ENCODE measurements at places on chromosomes 13 and 19.

GRCh38 chr19:33309826-33310225, 7.5 kb upstream of the CEBPA start:
- DNase-seq: no peak

DNA sequence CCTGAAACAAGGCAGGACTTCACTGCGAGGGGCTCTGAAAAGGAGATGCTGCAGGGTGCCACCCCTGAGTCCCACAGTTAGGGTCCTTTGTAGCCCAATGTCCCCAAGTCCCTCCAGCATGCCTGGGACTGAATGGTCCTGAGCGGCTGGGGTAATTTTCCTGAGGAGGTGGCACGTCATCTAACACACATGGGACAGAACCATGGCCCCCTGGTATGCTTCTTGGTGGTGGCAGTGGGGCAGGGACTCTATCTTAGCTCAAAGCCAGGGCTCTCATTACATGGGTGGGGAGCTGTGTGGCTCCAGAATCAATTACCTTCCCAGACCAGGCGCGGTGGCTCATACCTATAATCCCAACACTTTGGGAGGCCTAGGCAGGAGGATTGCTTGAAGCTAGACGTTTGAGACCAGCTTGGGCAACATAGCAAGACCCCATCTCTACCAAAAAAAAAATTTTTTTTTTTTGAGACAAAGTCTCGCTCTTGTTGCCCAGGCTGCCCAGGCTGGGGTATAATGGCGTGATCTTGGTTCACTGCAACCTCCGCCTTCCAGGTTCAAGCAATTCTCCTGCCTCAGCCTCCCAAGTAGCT, 7.9 kb upstream of the SLC7A9 start:
- no peak for DNase-seq

- DNase-seq: no peak
Observed at GRCh38 chr13:38394777-38395496, 45.3 kb downstream of the UFM1 start.

GRCh38 chr19:35034588-35035382, 4.5 kb downstream of the SCN1B start:
- DNase-seq: no peak

DNA sequence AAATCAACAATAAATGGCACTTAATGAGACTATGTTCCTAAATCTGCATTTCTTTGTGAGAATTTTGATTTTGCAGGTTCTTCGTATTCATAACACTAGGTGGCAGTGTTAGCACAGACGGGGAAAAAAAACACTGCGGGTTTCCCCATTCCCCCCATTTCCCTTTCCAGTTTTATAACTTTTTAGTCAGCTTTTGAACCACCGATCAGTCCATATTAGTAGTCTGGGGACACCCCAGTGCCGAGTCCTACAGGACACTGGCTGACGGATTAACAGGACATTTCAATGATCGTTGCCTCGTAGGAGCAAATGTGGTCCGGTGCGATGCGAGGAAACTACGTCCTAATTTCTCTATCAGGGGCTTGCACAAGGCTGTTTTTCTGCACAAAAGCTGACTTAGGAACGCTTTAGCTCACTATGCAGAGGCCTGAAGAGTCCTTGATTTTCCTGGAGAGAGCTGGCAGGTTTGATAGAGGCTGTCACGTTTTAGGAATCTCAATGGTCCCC, 234.3 kb downstream of the LMO7 start:
- peak; percentile 37 for DNase-seq

- DNase-seq: no peak
Observed at GRCh38 chr19:42246922-42247639, 4.7 kb upstream of the GSK3A start.

DNA sequence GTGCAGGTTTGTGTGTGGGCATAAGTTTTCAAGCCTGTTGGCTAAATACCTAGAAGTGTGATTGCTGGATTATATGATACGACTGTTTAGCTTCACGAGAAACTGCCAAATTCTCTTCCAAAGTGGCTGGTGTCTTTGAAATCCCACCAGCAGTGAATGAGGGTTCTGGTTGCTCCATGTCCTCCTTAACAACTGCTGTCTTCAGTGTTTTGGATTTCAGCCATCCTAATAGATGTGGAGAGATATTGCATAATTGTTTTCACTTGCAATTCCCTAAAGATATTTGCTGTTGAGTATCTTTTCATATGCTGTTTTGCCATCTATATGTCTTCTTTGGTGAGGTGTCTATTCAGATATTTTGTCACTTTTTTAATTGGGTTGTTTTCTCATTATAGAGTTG, 390.5 kb downstream of the ZNF536 start:
- DNase-seq: no peak

GRCh38 chr13:51020600-51020999, 90.5 kb downstream of the C13orf42 start:
- DNase-seq: no peak

GRCh38 chr19:19460761-19461265, 54.5 kb downstream of the TSSK6 start:
- peak; percentile 47 for DNase-seq

DNA sequence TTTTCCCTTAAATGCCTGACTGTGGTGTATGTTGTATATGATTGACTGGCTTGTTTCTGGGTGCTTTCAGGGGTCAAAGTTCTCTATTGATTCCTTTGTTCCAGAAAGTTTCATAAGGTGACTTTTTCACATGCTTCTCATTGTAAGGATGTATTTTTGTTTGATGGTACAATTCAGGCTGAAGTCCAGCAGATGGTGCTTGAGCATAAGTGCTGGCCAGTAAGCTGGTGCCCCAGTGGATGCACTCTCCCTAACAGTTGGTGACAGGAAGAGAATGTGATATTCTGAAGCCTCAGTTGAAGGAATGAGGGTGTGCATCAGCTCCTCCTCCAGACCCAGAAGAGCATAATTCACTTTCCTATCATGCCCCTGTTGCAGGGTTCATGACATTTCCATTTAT, 1941.6 kb upstream of the PRR20A start:
- no peak for DNase-seq

GRCh38 chr13:43110658-43111057, 87.3 kb downstream of the DNAJC15 start:
- no peak for DNase-seq

DNA sequence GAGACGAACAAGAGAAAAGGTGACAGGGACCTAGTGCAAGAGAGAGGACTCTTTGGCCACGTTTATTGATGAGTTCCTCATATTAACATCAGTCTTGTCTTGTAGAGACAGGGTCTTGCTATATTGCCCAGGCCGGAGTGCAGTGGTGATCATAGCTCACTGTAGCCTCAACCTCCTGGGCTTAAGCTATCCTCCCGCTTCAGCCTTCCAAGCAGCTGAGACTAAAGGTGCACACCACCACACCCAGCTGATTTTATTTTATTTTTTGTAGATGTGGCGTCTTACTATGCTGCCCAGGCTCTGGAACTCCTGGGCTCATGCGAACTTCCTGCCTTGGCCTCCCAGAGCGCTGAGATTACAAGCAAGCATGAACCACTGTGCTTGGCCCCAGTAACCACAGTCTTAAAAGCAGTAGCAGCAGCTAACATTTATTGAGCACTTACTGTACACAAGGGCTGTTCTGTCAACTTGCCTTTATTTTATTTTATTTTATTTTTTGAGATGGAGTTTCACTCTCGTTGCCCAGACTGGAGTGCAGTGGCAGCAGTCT, 1.1 kb upstream of the SH2D3A start:
- DNase-seq: no peak

DNA sequence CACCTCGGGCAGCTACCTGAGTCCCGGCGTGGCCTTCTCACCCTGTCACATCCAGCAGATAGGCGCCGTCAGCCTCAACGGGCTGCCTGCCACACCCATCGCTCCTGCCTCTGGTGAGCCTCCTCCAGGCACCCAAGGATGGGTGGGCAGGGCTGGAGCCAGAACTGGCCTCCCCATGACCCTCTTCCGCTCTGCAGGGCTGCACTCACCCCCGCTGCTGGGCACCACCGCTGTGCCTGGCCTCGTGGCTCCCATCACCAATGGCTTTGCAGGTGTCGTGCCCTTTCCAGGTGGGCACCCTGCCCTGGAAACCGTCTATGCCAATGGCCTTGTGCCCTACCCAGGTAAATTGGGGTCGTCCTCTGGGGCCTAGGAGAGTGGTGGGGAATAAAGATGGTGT, 57.7 kb downstream of the CELF5 start:
- no peak for DNase-seq

DNA sequence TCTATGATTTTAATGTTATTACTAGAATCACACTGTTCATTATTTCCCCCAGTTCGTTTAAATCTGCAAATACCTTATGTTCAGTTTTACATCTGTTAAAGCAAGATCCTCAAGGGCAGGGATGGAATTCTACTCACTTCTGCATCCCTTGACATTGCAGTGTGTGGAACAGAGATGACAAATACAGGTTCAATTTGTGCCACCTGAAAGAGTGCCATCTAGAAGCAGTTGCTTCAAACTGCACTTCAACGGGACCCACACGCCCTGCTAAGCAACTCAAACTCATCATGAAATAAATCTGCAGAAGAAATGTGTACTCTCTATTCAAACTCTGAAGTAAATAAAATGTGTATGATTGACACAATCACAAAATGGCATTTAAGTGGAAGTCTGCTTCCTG, 44.5 kb downstream of the RUBCNL start:
- DNase-seq: no peak

- no peak for DNase-seq
Observed at GRCh38 chr13:97660594-97661260, 226.8 kb downstream of the RAP2A start.

DNA sequence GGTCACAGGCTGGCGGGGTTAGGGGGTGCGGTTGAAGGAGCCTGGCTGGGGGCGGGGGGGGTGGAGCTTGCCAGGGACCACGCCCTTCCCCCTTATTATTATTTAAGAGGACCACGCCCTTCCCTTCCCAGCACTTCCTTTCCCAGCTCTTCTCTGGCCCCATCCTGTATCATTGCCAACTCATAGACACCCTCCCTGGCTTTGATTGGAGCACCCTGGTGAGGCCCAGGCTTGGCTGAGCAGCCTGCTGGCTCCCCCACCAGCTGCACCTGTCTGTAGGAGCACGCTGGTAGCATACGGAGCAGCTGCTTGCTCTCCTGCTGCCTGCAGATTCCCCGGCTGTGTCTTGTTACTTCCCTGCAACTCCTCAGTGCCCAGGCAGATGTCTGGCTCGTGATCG, 62.5 kb upstream of the PDX1 start:
- DNase-seq: no peak

DNA sequence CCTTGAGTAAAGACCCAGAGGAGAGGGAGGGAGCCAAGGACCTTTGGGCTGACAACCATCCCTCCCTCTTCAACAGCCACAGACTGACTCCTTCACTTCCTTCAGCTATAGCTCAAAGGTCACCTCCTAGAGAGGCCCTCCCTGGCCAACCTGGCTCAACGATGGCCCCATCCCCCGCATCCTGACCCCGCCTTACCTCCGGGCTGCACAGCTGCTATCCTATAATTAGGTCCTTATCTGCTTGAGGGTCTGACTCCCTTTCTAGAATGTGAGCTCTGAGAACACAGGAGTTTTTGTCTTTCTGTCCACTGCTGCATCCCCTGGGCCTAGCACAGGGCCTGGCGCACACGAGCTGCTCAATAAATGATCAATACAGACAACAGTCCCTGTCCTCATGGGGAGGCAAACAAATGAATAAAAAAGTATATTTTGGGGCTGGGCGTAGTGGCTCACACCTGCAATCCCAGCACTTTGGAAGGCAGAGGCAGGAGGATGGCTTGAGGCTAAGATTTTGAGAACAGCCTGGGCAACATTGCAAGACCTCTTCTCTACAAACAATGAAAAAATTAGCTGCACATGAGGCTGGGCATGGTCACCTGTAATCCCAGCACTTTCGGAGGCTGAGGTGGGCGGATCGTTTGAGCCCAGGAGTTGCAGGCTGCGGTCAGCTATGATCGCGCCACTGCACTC, 6.6 kb upstream of the LGALS4 start:
- no peak for DNase-seq

- DNase-seq: peak; percentile 20
Observed at GRCh38 chr13:96958286-96958891, 35.9 kb downstream of the OXGR1 start.
